Cortex of kidney (tissue), 1 donor: ENCODE measurements at places on chromosomes 1 and 21.

- DNase-seq: no peak
Measured at GRCh38 chr1:200346700-200347099, 63.1 kb downstream of the ZNF281 start.

DNA sequence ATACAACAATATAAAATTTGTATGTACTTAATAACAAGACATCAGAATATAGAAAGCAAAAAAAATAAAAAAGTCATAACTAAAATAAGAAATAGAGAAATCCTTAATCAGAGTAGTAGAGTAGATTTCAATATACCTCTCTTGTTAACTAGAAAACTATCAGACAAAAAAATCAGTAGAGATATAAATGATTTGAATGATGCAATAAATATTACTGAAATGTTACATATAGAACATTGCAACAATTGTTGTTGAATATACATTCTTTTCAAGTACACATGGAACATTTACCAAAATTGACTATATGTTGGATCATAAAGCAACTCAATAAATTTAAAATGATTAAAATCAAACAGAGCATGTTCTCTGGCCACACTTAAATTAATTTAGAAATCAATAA, 31.9 kb upstream of the ADAR start:
- no peak for DNase-seq

DNA sequence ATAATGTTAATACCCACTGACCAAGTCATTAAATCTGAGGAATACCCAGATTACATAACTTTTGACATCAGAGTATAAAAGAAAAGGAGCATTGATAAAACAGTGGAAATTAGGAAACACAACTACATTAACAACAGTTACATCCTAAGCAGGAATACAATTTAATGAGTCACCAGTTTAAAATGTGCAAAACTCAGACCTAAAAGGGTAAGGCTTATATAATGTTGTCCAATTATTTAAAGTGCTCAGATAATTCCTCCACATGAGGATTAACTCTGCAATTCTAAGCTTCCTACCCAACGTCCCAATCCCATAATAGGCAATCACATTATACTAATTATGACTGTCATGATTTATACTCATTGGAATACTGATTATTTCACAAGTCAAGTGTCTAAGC, 50.5 kb downstream of the ABL2 start:
- no peak for DNase-seq

GRCh38 chr1:98690576-98690975, 29.1 kb downstream of the SNX7 start:
- DNase-seq: no peak

DNA sequence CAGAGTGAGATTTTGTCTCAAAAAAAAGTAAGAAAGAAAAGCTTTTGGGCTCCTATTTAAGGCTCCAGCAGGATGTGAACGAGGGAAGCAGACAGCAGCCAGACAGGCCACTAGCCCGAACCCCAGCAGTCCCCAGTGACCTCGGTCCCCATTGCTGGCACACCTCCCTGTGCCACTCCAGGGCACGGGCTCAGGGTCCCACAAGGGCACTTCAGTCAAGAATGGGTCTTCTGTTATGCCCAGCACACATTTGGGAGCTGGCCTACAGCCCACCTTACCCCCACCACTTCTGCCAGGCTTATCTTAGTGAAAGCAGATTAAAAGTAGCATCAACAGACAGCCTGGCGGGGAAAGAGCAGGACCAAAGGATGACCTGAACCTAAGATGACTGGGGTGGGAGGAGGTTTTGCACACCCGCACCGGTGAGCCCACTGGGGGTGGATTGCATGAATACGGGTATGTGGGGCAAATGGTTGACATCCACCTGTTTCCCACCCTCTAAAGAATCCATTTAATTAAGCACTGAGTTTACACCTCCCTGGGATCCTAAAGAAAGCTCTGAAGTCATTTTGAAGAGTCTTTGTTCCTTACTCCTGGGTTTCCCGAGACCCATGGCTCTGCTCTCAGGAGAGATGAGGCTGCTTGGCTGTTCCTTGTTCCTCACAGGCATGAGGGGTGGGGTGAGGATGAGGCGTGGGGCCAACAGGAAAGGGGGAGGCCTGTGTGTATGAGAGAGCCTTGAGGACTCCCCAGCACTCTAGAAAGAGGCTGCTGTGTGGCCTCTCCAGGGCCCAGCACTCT, 4.7 kb downstream of the CHI3L1 start:
- no peak for DNase-seq

DNA sequence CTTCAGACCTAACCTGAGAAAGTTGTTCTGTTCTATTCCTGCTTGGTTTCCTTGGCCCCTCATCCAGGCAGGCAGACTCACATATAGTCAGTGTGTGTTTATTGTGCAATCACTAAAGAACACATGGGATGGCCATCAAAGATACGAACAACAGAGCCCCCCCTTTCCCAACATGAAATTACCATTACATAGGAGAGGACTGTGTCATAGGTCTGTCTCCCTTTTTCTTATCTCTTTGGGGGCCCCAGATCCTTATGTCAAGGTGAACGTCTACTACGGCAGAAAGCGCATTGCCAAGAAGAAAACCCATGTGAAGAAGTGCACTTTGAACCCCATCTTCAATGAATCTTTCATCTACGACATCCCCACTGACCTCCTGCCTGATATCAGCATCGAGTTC, 21.6 kb downstream of the SYT11 start:
- DNase-seq: no peak

- DNase-seq: no peak
Measured at GRCh38 chr21:32135401-32136363, 143.2 kb downstream of the MIS18A start.

DNA sequence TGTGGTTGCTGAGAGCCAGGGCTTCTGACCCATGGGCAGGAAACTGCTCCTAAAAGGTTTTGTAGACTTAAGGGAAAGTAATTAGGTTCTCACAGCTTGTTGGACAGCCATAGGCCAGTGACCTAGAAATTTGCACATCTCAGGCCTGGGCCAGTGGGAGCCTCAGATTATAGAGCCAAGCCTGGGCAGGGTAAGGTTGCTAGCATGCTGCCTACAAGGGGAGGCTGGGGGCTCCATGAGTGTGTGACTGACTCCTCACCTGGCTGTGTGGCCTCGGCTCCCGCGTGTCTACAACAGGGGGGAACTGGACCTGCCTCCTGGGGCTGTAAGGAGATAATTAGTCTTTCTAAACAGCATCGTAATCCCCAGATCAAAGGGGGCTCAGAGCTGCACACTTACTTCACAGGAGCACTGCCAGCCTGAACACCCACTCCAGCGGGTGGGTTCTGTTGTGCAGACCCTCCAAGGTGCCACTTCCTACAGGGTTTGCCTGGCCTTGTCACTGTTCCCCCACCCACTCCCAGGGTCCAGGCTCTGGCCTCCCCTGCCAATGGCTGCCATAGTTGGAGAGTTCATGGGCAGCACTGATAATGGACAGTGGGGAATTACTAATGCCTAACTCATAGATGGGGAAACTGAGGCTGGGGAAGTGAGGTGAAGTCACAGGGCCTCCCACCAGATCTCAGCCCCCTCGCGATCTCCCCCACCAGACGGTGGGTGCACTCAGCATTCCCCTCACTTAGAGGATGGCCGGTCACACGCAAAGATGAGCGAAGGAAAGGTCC, 230.4 kb upstream of the TMEM51 start:
- DNase-seq: no peak

DNA sequence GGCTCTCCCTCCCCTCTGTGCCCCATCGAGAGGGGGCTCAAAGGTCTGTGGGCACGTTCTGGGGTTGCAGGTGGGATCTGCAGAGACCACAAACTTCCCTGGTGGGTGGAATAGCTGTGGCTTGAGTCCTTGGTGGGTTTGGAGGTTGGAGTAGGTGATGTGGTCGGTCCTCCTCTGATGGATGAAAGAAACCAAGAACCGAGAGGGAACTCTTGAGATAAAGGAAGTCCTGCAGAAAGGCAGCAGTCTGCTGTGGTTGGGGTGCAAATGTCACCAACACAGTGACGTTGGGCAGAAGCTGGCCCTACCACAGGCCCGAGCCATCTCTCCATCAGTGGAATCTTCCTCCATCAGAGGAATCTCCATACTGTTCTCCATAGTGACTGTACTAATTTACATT, 171.8 kb downstream of the FCRL5 start:
- no peak for DNase-seq

DNA sequence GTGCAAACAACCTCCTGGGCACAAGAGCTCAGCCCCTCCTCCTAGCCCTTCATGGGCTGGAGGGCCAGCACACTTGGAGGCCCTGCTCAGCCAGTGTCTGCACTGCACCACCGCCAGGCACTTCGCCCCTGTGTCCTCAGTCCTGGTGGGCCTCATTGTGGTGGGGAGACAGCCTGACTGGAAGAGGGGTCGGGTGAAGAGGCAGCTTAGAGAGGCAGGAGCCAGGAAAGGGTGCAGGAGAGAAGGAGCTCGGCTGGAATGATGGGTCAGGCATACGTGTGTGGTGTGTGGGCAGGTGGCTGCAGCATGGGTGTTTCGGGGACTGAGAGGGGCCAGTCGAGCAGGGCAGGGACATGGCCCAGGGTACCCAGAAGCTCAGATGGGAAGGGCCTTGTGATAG, 4.1 kb downstream of the WNT3A start:
- DNase-seq: no peak

DNA sequence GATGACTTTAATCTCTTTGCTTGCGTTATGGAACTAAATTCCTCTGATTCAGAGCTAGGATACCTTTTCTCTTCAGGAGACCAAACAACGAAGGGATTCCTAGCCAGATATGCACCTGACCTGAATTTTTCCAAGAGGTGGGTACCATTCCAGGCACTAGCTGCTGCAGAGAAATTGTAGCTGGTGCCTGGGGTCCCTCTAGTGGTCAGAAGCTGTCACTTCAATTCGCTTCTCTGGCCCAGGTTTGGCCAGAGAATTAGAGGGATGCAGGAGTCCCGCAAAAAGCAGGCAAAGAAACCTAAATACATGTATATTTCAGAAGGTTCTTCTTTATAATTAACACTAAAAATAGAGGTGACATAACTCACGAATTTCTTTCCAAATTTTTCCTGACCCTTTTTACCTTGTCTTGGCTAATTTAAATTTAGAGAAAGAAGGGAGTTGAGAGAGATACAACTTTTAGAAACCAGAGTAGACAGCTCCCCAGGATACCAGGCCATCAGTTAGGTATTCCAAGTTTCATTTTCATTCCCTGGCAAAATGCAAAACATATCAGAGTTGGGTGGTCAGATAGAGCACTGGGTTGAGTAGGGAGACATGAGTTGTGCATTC, 9.6 kb downstream of the ACKR1 start:
- no peak for DNase-seq

DNA sequence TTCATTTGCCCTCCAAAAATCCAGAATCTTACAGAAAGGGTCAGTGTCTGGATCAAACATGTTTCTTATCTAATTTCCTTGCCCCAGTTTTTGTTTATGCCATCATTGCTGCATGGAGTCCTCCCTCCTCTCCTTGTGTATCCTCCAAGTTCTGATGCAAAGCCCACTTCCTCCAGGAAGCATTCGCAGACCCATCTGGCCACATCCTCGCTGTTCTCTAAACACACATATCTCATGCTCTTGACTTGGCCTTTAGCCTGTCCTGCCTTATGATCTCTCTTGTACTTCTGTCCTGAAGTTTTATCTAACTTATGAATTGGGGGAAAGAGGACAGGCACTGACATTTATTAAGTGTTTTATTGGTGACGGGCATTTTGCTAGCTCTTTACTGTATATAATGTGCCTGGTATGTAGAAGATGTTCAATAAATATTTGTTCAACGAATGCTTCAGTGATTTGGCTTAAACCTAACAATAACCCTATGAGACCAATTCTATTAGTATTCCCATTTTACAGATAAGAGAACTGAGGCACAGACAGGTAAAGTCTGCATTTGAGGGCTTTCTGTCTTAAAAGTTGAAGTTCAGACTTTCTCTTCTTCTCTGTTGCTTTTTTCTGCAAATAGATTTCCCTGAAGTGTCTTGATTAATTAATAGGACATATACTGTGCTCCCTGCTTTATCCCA, 19.2 kb upstream of the ID3 start:
- no peak for DNase-seq

- DNase-seq: no peak
Measured at GRCh38 chr1:58983633-58984245, 199.9 kb upstream of the JUN start.

DNA sequence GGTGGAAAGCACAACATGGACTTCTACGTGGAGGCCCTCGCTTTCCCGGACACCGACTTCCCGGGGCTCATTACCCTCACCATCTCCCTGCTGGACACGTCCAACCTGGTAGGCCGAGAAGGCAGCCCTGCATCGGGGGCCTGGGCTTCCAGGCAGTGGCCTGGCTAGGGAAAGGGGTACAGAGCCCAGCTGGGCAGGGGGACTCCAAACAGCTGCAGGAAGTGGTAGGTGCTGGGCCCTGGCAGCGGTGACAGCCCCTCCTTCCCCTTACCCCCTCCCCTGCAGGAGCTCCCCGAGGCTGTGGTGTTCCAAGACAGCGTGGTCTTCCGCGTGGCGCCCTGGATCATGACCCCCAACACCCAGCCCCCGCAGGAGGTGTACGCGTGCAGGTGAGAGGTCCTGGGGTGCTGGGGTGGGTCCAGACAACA, 30.0 kb upstream of the PADI6 start:
- no peak for DNase-seq

DNA sequence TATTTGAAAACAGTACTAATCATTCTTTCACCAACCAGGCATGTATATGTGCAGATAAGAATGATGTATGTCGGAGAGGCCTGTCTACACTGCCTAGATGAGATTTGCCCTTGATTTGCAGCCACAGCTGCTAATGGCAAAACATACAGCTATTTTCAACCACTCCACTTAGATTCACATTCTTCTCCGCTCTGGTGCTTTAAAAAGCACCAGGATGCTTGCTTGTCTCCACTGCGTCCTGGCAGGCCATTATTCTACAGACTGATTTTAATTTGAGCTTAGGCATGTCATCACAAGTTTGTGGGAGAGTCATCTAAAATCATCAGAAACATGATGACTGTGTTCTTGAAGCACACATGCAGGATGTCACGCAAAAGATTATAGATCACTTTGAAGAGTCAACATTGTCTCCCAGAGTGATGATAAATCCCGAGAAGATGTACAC, 119.0 kb upstream of the NRIP1 start:
- no peak for DNase-seq

DNA sequence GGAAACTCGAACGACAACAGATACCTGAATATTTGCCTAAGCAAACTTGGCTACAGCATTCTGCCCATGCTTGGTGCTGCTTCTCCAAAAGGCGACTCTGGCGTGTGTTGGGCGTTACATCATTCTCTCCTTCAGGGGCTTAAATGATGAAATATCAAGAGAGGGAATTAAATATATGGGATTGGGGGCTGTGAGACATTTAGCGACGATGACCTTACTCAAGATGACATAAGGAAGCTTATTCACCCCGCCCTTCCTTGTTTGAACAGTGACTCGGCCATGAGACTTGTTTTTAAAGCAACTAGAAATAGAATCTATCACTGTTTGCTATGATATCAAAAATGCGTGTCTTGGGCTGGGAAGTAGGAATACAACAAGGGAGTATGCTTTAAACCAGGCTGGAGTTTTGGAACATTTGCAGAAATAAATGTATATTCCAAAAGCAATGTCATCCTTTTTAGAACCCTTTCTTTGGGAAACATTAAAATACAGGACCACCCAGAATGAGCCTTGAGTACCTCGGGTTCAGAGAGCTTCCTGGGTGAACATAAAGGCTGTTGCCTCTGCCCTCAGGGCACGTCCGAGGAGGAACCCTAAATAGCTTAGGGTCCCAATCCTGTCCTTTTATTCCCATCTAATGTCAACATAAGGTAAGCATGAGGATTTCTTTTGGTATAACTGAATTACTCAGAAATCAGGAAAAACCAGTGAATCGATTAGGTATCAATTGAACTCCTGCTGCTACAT, 123.3 kb upstream of the SLC45A1 start:
- DNase-seq: no peak
